Kidney epithelial cell (primary cell): ENCODE measurements at places on chromosomes 2 and 18. TPM values are rescaled to one million over a fixed set of nuclear protein-coding genes. Genes with fewer than 3 reads are reported as not detected.

DNA sequence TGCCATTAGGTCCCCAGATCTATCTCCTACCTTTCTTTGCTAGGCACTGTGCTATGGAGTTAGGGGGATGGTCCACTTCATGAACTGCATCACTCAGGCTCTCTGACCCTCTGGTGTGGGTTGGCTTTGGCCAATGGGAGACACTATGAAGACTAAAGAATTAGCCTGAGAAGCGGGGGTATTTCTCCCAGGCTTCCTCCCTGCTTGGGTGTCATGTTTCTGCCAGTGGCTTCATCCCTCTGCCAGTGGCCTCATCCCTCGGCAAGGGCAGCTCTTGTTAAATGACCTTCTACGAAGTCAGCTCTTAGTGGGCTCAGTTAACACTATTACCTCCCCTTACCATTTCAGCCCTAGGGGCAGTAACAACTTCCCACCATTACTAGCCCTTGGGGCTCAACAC, 41.9 kb upstream of the EPB41L3 start:
- DNase-seq: no peak

Gene IL1RL2
- 0.62 and 2.1 TPM in 2 replicates for total RNA-seq

- DNase-seq: peak; percentile 69
Measured at GRCh38 chr2:23651187-23652080, 266.5 kb downstream of the KLHL29 start.

Gene IL18R1
- total RNA-seq: 5.1 and 9.2 TPM in 2 replicates

- no peak for DNase-seq
Measured at GRCh38 chr18:56678836-56679565, 27.8 kb downstream of the WDR7 start.

GRCh38 chr2:138602166-138602460, 100.5 kb downstream of the SPOPL start:
- no peak for DNase-seq

- no peak for DNase-seq
Measured at GRCh38 chr18:59024829-59025228, 114.9 kb upstream of the SEC11C start.

- DNase-seq: no peak
Measured at GRCh38 chr2:23589220-23589647, 204.3 kb downstream of the KLHL29 start.

- no peak for DNase-seq
Measured at GRCh38 chr2:10883801-10884478, 27.8 kb upstream of the KCNF1 start.

DNA sequence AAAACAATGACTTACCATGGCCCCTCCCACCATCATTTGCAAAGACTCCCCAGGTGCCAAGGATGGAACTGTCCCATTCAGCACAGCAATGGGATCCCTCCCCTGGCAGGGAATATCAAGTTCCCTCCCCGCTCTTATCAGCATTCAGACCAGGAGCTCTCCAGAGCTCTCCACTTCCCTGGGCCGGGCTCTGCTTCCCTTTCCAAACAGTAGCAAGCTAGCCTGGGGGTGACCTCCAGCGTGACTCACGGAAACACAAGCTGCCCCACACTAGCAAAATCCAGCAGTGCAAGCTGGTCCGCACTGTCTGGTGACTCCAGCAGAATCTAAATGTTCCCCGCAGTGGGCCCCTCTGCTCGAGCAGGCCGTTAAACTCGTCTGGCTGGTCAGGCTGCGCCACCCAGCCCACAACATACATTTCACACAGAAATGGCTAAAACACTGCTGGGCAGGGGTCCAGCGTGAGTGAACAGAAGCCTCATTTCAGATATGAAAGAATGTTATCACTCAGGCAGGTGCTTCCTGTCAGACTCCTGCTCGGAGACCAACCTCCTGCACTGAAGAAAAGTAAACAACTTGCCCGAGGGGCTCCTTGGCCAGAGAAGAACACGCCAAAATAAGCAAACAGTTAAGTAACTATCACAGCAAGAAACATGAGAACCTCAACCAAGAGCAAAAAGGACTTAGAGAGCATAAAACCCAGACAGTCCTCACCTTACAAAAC, 33.9 kb downstream of the STAT1 start:
- DNase-seq: peak; percentile 31

Gene UPP2
- total RNA-seq: not detected in 2 replicates

Gene C2orf66
- 0.13 TPM in 1 of 2 replicates, not detected in the other for total RNA-seq

Gene DTNA
- total RNA-seq: 11.6 and 19.3 TPM in 2 replicates

- DNase-seq: no peak
Measured at GRCh38 chr2:65344689-65345088, 87.7 kb downstream of the SPRED2 start.

DNA sequence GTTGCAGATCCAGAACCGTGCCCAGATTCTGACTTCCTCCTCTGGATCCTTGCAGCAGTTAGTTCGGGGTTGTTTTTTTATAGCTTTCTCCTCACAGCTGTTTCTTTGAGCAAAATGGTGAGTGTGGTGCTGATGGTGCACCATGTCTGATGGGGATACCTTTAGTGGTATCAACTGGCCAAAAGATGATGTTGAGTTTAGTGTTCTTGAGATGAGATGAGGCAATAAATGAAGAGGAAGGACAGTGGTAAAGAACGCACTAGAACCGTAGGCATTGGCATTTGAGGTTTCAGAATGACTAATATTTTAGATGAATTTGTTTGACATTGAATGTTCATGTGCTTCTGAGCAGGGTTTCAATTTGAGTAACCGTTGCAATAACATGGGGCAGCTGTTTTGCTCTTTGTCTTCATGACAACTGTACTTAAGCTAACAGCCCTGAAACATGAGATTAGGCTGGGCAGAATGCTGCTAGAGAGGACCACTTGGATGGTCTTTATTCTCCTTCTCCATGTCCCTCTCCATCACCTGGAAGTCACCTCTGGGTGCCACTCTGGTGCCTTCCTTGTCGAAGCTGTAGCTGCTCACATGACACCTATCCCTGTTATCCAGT, 3.9 kb downstream of the CTLA4 start:
- DNase-seq: no peak

Gene LRRC30
- total RNA-seq: not detected in 2 replicates

Gene SLC4A1AP
- total RNA-seq: 25.0 and 26.4 TPM in 2 replicates

Gene ZCCHC2
- 8.7 and 10.7 TPM in 2 replicates for total RNA-seq

DNA sequence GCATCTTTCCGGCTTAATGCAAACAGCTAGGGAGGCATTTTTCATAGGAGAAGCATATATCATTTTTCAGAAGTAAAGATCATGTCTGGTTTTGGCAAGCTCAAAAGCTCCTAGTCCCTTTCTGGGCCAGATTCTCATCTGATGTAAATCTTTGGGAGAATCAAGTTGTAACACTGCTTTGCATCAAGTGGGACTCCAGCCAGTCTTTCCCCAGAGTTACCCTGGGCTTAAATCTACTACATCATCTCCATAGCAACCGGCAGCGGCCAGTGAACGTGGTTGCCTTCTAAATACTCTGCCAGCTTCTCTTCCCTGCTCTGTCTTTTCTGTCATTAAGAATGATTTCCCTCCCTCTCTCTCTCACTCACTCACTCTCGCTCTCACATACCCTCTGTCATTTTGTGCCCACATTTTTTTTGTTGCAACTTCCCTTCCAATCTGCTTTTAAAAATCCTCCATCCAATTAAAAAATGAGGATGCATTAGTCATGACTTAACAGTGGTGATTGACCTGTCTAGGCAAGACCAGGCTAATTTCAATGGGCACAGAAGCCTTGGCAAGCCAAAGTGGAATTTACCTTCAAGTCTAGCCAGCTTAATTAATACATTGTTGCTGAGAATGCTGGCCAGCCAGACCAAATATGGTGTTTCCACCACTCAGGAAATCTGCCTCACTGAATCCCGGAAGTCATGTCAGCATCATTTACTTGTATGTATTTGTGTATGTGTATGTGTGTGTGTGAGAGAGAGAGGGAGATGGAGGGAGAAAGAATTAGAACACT, 93.0 kb downstream of the NRP2 start:
- no peak for DNase-seq

- no peak for DNase-seq
Measured at GRCh38 chr2:176291809-176292283, 22.6 kb downstream of the MTX2 start.

DNA sequence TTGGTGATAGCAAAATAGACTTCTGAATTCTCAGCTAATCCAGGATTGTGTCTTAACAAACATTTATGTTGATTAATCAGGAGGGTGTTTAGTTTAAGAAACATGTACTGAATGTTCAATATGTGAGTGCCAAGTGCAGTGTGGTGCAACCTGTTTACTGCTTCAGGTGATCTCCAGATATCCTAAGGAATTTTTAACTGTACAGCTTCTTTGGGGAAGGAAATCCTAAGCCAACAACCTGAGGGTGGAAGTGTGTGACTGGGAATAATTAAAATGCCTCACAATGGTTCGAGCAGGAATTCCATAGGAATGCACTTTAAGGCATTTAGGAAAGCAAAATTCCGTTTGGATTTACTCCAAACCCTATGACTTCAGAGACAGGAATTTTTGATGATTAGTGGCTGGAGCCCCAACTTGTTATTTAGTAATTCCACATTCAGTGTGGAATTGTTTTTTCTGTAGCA, 16.4 kb downstream of the CRIM1 start:
- peak; percentile 56 for DNase-seq
